CD4-positive, alpha-beta T cell treated with Interleukin-2 at 100 ng/mL for 4 hours (primary cell): ENCODE measurements at places on chromosomes 5 and 9.

- DNase-seq = no peak
These were observed 61.8 kb downstream of the ELL2 start for GRCh38 chr5:95899829-95900228.

DNA sequence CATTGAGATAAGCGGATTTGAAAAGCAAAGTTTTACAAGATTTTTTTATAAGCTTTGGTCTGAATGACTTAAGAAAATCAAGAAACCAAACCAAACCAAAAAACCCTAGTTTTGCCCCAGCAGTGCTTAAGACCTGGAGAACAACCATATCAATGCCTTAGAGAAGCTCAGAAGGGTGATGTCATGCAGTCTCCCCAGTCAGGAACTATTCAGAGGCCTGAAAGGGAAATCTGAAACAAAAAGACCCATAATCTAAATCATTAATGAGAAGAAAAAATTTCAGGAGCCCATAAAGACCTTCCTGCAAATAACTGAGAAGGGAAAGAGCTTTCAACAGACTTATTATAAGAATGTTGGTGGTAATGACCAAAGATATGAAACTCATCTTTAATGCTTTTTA lies 280.1 kb downstream of the MARCHF11 start:
- DNase-seq = no peak

- no peak for DNase-seq
These were observed 479.8 kb downstream of the DIRAS2 start for GRCh38 chr9:90162819-90163218.

DNA sequence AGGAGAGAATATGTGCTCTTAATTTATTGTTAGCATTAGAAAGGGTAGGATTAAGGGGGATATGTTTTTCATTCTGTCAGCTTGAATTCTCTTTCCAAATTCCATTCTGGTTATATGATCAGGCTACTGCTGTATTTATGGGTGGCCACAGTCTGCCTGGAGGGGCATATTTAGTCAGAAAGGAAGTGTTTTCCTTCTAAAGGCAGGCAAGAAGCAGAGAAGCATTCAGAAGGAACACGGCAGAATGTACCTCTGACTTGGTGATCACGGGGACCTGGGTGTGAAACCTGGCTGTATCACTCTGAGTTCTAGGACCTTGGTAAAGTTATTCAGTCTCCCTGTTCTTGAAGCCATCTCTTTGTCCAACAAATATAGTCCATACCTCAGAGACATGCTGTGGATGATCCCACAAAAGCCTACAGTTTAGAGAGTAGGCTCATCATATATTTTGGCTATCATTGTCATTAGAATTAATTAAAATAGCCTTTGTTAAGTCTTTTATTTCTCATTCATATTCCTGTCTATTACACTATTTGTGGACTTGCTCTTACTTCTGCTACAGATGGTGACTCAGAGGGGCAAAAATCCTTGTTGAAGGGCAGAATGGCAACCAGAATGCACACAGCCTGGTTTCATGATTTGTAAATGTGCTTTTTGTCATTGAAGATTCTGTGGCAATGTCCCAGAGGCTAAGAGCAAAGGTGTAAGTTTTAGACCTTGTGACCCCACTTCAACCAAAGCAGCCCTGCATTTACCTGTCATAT lies 2.7 kb downstream of the TNC start:
- no peak for DNase-seq

GRCh38 chr9:6811436-6811835 lies 53.7 kb downstream of the KDM4C start:
- DNase-seq = no peak

- DNase-seq = no peak
These were observed 65.0 kb downstream of the IRX2 start for GRCh38 chr5:2686321-2687124.

- DNase-seq = no peak
These were observed 92.1 kb downstream of the CACNA1B start for GRCh38 chr9:137969685-137970084.

- DNase-seq = peak; percentile 77
These were observed at the start of gene MZB1 for GRCh38 chr5:139389701-139390638. Gene MZB1, minus strand, starts transcription at chr5:139389913. Its CDS starts 57 bp downstream, at chr5:139389856.

DNA sequence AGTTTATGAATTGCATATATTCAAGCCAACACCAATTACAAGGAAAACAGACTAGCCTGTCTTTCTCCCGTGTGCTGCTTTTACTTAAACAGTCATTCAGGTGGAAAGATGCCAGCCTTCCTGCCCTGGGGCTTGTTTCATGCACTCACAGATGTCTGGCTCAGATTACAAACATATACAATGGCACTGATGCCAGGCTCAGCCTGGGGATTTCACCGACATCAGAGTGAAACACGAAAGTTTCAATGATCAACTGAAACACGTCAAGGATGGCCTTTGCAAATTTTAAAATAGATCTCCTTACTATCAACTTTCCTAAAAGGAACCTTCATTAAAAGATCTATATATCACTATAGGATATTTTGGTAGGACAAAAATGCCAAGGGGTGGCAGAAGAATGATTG lies 1576.5 kb downstream of the EFNA5 start:
- no peak for DNase-seq

- DNase-seq = no peak
These were observed 1.0 kb upstream of the SAP30L start for GRCh38 chr5:154444556-154445421.

DNA sequence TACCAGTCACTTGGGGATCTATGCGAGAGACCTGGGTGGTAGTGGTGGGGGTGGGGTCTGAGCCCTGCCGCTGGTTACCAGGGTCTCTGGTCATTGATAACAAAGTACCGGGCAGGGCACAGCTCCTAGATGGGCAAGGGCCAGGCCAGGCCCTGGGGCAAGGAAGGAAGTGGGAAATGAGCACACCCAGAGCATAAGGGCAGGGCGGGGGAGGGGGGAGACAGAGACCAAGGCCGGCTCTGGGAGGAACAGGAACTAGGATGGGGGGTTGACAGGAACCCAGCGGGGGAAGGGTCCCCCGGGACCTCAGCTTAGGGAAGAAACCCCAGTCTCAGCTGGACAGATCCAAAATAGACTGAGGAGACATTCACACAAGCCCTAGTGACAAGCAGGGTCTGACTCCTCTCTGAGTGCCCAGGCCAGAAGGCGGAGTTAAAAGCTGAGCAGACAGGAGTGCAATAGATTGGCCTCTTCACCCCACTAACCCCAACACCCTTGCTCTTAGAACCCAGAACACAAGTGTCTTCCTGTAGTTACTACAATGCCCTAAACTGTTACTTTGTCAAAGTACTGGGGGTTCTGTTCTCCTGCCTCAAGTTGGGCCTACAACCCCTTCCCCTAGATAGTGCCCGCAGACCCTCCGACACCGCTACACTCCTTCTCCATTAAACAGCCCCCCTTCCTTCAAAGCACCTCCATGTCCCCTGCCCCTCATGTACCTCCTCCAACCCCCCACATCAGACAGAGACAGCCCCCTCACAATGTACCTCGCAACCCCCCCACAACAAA lies 628 bp downstream of the ATOSB start:
- DNase-seq = peak; percentile 56

DNA sequence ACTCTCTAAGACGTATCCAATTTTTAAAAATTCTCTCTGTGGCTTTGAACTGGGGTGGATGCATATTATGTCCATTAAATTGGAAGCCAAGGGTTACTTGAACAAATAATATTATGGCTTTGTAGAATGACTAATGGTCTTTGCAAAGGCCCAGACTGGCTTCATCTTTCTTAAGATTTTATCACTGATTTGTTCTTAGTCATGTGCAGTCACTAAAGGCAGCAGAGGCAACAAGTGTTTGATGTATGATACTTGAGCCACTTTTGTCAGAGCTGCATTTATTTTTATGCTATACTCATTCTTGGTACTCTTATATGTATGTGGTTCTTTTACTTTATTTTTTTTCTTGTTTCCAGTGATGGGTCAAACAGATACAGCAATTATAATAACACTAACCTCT lies 152.2 kb downstream of the NR2F1-AS1 start:
- DNase-seq = no peak

DNA sequence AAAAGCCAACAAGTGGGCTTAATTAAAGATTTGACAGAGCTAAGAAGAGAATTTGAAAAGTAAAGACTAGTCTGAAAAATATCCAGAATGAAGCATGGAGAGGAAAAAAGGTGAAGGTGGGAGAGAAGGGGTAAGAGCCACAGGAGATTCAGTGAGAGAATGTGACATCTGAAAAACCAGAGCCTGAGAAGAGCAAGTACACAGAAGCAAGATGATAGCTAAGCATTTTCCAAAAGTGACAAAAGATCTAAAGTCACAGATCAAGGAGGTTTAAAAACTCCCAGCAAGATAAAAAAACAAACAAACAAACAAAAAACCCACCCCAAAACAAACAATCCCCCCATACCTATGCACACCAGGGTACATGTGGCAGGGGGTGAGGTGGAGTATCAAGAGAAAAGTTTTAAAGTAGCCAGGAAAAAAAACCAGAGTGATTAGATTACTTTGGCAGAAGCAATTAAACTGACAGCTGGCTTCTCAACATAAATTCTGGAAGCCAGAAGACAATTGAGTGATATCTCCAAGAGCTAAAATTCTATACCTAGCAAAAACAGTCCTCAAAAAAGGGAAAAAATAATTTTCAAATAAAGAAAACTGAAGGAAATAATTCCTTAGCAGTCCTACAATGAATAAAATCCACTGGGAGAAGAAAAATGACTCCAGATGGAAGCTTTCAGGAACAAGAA lies 111.4 kb downstream of the RAPGEF6 start:
- DNase-seq = no peak

- DNase-seq = no peak
These were observed 90.3 kb upstream of the APC start for GRCh38 chr5:112647428-112647827.

GRCh38 chr5:180162304-180162661 lies 46.7 kb downstream of the RASGEF1C start:
- no peak for DNase-seq

GRCh38 chr9:133333566-133333965 lies 2.4 kb downstream of the SURF6 start:
- DNase-seq = no peak
